ENCODE measurements at places on chromosomes 2 and 18.

DNA sequence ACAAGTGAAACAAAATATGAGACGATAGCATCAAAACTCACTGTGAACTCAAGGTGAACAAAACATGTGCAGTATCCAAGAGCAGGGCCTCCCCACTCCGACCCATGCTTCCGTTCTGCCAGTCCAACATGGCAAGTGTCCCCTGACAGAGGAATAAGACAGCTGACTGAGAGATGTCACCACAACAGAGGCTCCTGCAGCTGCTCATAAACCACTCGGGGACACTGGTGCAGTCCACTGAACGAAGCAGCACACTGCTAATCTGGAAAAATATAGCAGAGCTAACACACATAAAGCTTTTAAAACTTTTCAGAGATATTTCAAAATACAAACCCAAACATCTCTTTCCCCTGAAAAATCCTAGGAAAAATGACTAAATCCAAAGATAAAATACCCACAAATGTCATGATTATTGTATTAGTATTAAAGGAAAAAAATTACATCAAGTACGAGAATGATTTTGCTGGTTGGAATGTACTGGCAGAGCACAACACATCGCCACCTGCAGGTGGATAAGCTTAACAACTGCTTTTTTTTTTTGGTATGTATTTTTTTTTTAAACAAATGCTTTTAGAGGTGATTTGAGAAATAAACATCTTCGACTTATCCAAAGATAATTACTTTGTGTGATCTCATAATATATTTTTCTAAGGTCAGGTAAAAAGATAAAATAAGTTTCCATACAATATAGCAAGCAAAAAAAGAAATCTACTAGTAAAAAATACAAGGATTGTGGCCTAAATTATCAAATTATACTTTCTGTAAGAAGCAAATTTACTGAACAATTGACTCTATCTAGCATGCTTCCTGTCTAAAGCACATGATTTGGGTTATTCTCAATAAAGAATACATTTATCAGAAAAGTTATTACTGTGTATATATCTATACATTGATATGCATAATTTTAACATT, 18.6 kb downstream of the THADA start:
- DNase-seq, result no peak

DNA sequence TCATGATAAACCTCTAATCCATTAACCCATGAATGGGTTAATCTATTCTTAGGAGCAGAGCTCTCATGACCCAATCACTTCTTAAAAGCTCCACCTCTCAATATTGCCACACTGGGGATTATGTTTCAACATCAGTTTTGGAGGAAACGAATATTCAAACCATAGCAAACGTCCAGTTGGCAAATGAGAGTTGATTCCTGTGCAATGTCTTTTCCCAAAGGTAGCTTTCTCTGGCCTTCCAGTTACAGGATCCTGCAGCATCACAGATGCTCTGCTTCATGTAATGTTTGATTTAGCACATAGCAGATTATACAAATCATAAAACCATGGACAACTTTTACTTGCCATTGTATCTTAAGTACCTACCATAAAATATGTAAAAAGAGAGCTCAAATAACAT, 481.0 kb downstream of the TNS1 start:
- no peak for DNase-seq

- DNase-seq, result no peak
These were observed 584.4 kb downstream of the NR4A2 start for GRCh38 chr2:155748131-155748530.

GRCh38 chr2:205995260-205995659, 90.7 kb downstream of the INO80D start:
- no peak for DNase-seq

DNA sequence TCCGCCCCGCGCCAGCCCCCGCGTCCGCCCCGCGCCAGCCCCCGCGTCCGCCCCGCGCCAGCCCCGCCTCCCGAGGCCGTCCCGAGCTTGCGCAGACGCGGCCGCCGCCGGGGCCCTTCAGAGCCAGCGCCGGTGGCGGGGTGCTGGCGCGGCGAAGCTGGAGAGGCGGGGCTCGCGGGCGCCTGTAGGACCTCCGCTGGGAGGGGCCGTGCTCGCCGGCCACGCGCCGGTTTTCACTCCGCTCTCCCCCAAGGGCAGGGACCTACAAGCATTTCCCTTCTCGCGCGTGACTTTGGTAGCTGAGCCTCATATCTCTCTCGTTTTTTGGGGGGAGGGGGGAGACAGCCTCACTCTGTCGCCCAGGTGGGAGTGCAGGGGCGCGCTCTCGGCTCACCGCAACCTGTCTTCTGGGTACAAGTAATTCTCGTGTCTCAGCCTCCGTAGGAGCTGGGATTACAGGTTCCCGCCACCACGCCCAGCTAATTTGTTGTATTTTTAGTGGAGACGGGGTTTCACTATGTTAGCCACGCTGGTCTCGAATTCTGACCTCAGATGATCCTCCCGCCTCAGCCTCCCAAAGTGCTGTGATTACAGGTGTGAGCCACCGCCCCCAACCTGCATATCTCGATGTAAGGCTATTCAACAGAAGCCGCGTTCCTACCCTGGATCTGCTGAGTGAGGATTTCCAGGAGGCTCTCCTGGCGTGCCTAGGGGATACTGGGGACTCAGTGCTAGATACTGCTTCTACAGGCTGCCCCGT, at the start of gene ZNF514:
ZNF514 (minus strand) TSS at position 159 of the 760 bp plus-strand sequence. CDS start 6,595 bp downstream, outside the sequence.
- peak; percentile 86 for DNase-seq

DNA sequence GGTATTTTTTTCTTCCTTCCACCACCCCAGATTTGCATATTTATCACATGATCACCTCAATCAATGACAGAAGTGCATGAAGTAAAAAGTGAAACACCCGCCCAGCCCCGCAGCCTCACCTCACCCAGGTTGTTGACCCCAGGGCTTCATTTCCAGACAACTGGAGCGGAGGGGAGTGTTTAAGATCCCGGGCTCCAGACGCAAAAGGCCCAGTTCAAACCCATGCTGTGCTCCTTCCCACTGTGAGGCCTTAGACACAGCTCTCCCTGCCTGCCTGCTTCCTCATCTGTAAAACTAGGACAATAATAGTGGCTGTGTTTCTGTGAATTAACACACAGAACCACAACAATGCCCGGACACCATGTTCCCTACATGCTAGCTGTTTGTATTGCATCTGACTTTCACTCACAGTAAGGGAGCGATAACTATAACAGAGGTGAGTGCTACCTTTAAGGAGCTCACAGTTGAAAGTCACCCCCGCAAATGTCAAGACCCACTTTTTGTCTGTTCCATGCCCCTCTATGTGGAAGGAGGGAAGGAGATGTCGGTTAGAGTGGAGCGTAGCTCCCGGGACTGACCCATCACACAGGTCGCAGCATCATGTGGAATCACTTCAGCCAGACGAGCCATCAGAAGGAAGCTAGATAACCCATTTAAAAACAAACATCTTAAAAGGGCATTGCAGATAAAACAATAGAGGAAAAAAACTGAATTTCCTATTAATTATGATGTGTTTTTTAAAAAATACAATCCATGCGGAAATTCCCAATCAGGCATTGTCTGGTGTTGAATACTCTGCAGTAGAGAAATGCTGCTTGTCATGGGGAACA, 77.5 kb upstream of the DAPL1 start:
- DNase-seq, result no peak

DNA sequence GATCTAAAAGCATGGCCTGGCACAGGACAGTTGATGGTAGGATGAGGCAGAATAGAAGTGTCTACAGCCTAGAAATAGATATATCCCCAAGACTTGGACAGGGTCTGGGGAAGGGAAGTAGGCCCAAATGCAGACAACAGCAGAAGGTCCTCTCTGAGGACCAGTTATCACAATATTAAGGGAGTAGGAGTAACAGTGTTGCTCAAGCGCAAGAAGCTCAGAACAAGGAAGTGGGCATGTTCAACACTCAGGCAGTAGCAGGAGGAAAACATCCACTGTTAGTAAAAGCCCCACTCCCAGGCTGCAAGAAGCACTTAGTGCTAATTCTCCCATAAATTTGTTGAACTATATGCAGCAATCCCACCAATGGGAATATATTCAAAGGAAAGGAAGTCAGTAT, 314.7 kb downstream of the METTL4 start:
- DNase-seq, result no peak

- DNase-seq, result no peak
These were observed 230.2 kb downstream of the GBX2 start for GRCh38 chr2:235937936-235938335.

All from activated CD8-positive, alpha-beta memory T cell treated with anti-CD3 and anti-CD28 coated beads, Interleukin-2, amount 50 U/mL, for 48 hours (primary cell).